ENCODE measurements at places on chromosomes 16 and 17.

- DNase-seq, result no peak
These were observed 12.5 kb downstream of the ERN2 start for GRCh38 chr16:23700509-23700908.

DNA sequence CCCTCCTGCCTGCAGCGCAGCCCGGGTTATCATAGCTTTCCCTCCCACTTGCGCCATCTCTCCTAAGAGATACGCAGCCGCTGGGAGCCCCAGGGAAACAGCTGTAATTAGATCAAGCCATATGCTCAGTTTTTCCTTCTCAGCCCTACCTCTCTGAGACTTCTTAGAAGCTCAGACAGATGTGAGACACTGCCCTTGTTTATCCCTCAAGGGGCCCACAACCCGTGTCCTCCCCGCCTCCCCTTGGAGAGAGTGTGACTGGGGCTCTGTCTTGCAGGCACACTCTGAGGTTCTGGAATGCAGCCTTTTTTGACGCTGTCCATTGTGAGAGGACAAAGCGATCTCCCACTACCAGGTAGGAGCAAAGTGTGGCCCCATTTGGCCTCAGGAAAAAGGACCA, 31.2 kb downstream of the CIBAR2 start:
- no peak for DNase-seq

- no peak for DNase-seq
These were observed 4.8 kb downstream of the MLYCD start for GRCh38 chr16:83903751-83904150.

- DNase-seq, result peak; percentile 81
These were observed 88.2 kb downstream of the NOG start for GRCh38 chr17:56681561-56682266.

- peak; percentile 69 for DNase-seq
These were observed 158.2 kb upstream of the MAF start for GRCh38 chr16:79758615-79759346.

DNA sequence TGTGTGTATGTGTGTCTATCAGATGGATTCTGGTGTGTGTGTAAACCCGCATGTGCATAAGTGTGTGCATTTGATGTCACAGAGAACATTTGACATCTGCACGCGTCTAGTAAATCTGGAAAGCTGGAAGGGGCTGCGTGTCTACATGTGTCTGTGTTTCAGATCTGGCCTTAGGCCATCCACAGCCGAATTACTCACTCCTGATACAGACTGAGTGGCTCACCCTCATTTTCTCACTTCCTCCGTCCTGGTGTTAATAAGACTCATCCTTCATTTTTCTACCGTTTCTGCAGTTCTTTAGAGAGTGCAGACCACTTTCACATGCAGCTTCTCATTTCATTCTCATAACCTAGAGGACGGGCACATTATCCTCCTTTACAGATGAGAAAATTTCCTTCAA, 491.6 kb downstream of the CDH13 start:
- peak; percentile 83 for DNase-seq

GRCh38 chr17:51402899-51403298, 142.6 kb downstream of the UTP18 start:
- no peak for DNase-seq

DNA sequence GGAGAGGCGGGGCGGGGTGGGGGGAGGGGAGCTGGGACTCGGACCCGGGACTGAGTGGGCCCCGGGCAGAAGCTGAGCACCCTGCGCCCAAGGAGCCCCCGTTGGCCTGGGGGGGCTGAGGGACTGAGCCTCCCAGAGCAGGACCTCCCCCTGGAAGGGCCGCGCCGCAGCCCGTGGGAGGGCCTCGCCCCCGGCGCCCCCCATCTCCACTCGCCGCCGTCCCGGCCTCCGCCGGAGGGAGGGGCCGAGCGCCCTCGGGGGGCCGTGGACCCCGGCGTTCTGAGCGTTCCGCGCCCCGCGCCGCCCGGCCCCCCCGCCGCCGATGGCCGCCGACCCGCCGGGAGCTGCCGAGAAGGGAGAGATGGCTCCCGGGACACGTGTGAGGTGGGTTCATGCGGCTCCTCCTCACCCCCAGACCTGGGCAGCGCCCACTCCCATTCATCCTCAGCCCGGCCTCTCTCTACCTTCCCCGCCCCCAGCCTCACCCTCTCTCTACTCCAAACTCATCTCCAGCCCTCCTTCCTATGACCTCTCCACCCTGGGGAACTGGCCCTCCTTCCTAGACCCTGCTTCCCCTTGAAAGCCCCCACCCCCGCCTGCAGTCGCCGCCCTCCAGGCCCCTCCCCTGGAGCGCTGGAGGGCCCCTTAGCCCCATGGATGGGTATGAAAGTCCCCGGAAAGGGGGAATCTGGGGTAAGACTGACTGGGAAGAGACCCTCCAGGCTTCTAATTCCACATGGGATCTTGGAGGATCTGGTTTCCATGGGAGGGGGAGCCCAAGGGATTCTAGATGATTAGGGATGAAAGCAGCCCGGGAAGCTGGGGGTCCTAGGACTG, 922 bp downstream of the FBXL19 start:
- DNase-seq, result no peak

GRCh38 chr17:77948690-77949114, 9.8 kb upstream of the TNRC6C start:
- peak; percentile 64 for DNase-seq

GRCh38 chr17:35245196-35245486, 2.3 kb downstream of the SLFN5 start:
- peak; percentile 97 for DNase-seq

DNA sequence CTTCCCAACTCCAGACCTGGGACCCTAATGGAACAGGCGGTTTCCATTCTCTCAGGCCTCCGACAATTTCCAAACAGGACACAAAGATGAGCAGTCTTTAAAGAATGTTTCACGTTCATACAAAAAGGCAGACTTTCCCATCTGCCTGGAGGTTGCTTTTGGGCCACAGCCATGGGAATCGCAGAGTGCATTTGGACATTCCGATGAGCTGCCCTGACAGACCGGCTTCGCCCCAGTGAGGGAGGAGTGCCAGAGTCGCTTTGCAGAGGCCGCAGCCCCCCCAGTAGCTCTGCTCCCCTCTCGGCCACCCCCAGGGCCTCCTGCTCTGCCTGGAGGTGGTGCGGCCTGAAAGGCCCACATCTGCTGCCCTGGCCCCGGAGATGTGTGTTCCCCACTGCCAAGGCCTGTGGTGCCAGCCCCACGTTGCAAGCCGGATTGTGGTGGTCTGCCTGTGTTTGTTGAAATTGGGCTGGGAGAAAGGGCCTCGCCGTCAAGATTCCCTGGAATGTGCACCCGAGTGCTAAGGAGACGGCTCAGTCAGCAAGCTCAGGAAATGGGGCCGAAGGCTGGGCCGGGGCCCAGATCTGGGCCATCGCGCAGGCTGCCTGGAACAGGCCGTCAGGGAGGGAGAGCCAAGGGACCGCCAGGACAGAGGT, 89.8 kb downstream of the C16orf95 start:
- DNase-seq, result peak; percentile 98

DNA sequence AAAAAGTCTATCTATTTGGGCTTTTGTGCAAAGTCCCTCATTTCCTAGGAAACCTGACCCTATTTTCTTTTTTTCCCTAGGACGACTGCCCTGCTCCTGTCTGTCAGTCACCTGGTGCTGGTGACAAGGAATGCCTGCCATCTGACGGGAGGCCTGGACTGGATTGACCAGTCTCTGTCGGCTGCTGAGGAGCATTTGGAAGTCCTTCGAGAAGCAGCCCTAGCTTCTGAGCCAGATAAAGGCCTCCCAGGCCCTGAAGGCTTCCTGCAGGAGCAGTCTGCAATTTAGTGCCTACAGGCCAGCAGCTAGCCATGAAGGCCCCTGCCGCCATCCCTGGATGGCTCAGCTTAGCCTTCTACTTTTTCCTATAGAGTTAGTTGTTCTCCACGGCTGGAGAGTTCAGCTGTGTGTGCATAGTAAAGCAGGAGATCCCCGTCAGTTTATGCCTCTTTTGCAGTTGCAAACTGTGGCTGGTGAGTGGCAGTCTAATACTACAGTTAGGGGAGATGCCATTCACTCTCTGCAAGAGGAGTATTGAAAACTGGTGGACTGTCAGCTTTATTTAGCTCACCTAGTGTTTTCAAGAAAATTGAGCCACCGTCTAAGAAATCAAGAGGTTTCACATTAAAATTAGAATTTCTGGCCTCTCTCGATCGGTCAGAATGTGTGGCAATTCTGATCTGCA, 12.9 kb downstream of the TMEM98 start:
- no peak for DNase-seq
